Left colon (tissue), 2 donors: ENCODE measurements at places on chromosomes 4 and X. TPM values are rescaled to one million over a fixed set of nuclear protein-coding genes. Genes with fewer than 3 reads are reported as not detected.

Gene MAGEC1
- not detected for total RNA-seq

Gene ARHGAP6
- 5.6 TPM for total RNA-seq

DNA sequence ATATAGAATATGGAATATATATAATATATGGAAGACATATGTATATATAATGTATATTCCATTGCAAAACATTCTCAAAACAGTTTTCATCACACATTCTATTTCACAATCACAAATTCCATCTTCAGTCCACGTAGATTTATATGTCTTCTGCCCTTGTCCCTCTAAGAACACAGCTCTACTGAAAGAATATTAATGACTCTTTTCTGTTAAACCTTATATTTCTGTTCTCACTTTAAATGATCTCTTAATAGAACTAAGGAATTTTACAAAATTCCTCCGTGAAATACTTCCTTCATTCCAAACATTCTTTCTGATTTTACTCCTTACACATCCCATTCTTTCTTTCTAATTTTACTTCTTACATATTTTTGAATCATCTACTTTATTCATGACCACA lies 1043.1 kb upstream of the PABPC4L start:
- no peak for DNase-seq

DNA sequence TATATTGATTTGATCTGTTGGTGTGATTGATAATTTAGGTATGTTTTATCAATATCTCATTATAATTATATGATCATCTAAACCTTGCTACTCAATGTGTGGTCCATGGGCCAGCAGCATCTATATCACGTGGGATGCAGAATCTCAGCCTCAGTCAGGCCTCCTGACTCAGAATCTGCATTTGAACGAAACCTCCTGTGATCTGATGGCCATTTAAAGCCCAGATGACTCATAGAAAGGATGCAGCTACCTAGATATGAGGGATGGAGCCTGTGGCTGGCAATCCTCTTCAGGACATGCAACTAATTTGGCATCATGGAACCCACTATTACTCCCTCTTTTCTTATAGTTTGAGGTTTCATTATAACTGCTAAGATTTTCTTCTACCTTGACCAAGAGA lies 11.3 kb upstream of the CHRNA9 start:
- no peak for DNase-seq

GRCh38 chrX:132058975-132059374 lies 35.9 kb downstream of the STK26 start:
- no peak for DNase-seq

DNA sequence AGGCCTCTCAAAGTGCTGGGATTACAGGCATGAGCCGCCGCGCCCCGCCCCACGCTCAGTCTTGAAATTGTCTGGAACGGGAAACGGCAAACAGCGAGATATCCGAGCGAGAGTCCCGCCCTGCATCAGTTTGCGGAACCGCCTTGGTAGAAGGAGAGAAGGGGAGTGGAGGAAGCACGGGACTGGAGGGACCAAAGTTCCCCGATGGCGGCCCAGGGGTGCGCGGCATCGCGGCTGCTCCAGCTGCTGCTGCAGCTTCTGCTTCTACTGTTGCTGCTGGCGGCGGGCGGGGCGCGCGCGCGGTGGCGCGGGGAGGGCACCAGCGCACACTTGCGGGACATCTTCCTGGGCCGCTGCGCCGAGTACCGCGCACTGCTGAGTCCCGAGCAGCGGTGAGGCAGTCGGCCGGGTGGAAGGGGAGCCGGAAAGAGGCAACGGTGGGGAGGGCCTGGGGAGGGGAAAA lies at the start of gene BST1:
Gene BST1 (plus strand): TSS at position 125 of the 463 bp plus-strand sequence. CDS start 80 bp downstream, at position 205.
- DNase-seq, result peak; percentile 87

GRCh38 chrX:79708581-79708980 lies 306.0 kb upstream of the TBX22 start:
- no peak for DNase-seq

DNA sequence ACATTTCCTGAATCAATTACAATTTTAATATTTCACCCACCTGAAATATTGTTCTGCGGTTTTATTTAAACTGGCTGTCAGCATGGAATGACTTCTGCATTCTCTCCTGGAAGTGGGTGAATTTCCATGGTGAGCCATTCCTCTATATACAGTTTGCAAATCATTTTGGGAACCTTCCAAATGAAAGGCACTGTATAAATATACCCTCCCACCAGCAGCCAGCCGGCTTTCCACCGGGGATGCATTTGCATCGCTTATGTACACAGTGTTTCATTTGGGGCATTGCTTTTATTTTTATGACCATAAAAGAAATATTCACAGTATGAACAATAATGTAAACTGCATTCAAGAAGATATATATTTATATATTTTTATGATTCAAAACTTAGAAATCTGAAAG lies 4.7 kb upstream of the IL1RAPL1 start:
- DNase-seq, result no peak

DNA sequence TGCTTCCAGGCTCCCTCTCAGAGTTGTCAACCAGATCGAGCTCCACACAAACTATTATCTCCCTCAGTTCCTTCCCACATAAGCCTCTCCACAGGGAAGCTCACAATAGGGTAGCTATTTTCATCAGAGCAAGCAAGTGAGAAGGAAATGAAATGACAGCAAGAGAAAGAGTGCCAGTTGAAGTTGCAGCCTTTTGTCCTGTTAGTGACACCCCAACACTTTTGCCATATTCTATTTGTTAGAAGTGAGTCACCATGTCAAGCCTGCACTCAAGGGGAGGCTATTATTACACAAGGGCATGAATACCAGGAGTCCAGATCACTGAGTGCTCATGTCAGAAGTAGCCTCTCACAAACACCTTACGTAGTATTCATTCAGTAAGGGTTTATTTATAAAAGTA lies 266.3 kb upstream of the NOCT start:
- DNase-seq, result no peak

DNA sequence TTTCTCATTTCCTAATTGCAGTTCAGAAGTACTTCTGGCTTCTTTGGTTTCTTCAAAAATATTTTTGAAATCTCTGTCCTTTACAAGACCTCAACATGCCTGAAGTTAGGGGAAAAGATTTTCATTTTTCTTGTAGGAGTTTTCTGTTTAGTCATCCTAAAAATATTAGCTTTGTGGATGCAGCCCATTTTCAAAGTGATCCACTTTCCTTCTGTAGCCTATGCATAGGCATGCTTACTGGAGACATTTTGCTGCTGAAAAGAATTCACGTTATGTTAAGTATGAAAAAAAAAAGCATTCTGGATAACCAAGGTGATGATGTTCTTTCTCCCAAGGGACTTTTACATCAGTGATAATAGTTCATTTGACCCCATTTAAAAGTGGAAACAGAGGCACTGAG lies 245.6 kb downstream of the THOC2 start:
- DNase-seq, result no peak

GRCh38 chr4:47194036-47194737 lies 162.8 kb downstream of the GABRB1 start:
- DNase-seq, result no peak

DNA sequence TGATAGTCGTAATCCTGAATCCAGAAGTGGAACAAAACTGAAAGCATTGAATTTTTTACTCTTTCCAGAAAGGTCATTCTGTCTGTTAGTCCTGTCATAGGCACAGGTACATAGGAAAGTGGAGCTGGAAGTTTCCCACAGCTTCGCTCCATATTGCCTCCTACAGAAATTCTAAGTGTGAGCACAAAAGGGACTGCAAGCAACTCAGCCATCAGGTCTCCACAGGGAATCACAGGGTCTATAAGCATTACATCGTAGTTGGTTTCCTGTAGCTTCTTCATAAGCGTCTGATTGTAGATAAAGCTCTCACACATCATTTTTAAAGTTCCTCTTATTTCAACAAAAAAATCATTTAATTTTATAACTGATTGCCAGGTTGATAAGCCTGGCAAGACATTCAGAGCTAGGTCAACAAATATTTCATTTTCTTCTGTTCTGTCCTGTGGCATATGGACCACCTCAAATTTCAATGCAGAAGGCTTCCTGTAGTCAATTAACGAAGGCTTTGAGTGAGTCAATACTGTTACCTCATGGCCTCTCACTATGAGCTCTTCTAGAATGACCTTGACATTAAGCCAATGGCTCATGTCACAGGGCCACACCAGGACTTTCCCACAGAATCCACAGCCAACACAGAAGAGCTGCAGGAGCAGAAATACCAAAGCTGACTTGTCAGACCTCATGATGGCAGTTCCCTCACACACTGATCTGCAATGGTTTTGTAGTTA lies at the start of gene UGT2A3:
Gene UGT2A3 (minus strand): TSS at position 727 of the 728 bp plus-strand sequence. CDS start 44 bp downstream, at position 683.
- peak; percentile 65 for DNase-seq
